Lung (tissue), 17 donors: ENCODE measurements at places on chromosomes 6 and 20. TPM values are rescaled to one million over a fixed set of nuclear protein-coding genes. Genes with fewer than 3 reads are reported as not detected.
A peak's percentile ranks its signal among the peaks of the same experiment; 100 is the strongest.

Gene FAM83D
- total RNA-seq: 3.3 TPM

Gene BPIFB1
- 61.9 TPM for total RNA-seq

Gene KCNK16
- not detected for total RNA-seq

Gene SLC17A2
- not detected for total RNA-seq

- peak; percentile 62 for DNase-seq
- H3K27me3 ChIP-seq: no peaks in the 10 kb centered on the region
- H3K36me3 ChIP-seq: no peaks in the 10 kb centered on the region
- peaks cover 3% of the 10 kb centered on the region for H3K4me1 ChIP-seq
- H3K4me3 ChIP-seq: no peak overlapping the region
Measured at GRCh38 chr6:143958839-143959399, 49.1 kb downstream of the PLAGL1 start.

DNA sequence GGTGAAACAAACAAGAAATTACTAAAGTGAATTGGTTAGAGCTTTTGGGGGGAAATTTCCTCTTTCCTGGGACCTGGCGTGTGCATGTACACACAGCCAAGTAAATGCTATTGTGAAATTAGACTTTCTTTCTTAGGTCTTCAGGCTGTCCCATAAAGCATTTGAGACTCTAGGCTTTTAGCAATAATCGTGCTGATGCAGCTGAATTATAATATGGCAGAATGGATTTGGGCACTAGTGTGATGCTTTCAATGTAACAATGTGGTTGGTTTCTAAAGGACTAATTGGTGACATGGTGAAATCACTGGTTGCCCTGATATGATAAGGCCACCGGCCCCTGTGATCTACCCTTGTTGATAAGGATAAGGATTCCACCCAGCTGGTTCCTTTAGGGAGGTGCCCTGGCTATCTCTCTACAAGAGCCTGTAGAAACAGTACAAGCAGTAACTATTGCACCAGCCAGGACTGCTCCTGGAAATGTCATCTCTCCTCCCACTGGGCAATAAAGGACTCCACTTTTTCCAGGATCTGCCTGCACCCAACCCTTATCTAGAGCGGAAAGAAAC, 164.1 kb downstream of the TFAP2A start:
- H3K4me3 ChIP-seq: no peak overlapping the region
- H3K27me3 ChIP-seq: no peaks in the 10 kb centered on the region
- no peak overlapping the region for H3K27ac ChIP-seq
- no peaks in the 10 kb centered on the region for H3K4me1 ChIP-seq

DNA sequence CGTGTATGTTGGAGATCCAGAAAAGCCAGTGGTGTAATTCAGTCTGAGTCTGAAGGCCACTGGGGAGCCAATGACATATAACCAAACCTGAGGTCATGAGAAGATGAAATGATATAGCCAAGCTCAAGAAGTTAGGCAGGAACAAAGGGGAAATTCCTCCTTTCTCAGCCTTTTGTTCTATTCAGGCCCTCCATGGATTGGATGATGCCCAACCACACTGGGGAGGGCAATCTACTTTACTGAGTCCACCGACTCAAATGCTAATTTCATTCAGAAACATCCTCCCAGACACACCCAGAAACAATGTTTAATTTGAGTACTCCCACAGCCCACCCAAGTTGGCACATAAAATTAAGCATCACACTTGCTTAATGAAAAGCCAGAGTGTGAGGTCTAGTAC, 183.6 kb downstream of the GJA1 start:
- H3K27me3 ChIP-seq: no peaks in the 10 kb centered on the region
- no peaks in the 10 kb centered on the region for H3K36me3 ChIP-seq
- no peak for DNase-seq

GRCh38 chr6:99080191-99080590, 132.4 kb upstream of the FBXL4 start:
- H3K27me3 ChIP-seq: no peaks in the 10 kb centered on the region
- DNase-seq: no peak
- H3K27ac ChIP-seq: no peak overlapping the region
- H3K4me3 ChIP-seq: no peak overlapping the region

DNA sequence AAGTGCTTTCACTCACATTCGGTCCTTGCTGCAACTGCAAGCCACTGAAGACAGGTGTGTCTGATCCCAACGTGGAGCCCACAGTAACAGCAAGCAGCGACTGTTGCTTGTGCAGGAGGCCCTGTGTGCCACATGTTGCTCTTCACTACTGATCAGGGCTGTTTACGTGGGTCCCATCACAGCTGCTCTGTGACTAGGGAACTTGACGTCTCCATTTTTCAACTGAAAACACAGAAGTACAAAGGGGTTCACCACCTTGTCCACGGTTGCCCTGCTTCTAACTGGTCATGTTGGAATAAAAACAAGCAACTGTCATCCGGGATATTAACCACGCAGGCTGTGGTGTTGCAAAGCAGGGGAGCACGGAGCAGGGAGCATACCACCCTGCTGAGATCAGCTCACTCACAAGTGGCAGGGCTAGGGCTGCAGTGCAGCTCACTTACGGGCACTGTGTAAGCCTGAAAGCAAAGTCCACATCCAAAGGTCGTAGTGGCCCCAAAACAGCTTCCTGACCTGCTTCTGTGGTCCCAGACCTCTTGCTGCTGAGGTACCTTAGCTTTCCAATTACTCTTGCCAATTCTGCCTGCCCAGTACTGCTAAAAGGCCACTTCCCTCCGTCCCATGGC, 105.8 kb upstream of the DUSP22 start:
- no peaks in the 10 kb centered on the region for H3K27me3 ChIP-seq
- H3K4me3 ChIP-seq: no peak overlapping the region
- no peak for DNase-seq
- no peak overlapping the region for H3K27ac ChIP-seq

- H3K4me3 ChIP-seq: no peak overlapping the region
- no peaks in the 10 kb centered on the region for H3K27me3 ChIP-seq
- peaks cover 5% of the 10 kb centered on the region for H3K4me1 ChIP-seq
- H3K27ac ChIP-seq: no peak overlapping the region
- H3K36me3 ChIP-seq: peaks cover 13% of the 10 kb centered on the region
Measured at GRCh38 chr6:34338811-34339210, 53.7 kb downstream of the NUDT3 start.

- H3K27ac ChIP-seq: no peak overlapping the region
- DNase-seq: no peak
- H3K36me3 ChIP-seq: peaks cover 6% of the 10 kb centered on the region
Measured at GRCh38 chr6:43211955-43212354, 17.3 kb downstream of the DNPH1 start.

GRCh38 chr6:148430897-148431296, 88.3 kb downstream of the SASH1 start:
- no peak overlapping the region for H3K27ac ChIP-seq
- no peaks in the 10 kb centered on the region for H3K36me3 ChIP-seq
- H3K4me1 ChIP-seq: peaks cover 6% of the 10 kb centered on the region
- no peak for DNase-seq
- no peaks in the 10 kb centered on the region for H3K27me3 ChIP-seq
- H3K4me3 ChIP-seq: no peak overlapping the region
